ENCODE measurements at places on chromosomes 12 and 14.

GRCh38 chr14:22474730-22475351 is 114.2 kb downstream of the DAD1 start:
- DNase-seq: no peak

DNA sequence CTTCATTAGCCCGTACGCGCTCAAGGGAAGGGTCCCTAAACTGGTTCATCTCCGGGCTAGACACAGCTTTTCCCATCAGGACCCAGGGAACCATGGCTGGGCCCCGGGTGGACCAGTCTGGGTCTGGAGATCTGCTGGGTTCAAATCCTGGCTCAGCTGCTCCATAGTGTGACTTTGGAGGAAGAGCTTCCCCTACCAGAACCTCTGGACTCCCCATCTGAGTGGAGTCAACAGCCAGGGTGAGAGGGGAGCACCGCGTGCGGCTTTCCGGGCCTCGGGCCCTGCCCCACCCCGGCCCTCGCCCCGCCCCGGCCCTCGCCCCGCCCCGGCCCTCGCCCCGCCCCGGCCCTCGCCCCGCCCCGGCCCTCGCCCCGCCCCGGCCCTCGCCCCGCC is 41.2 kb downstream of the BEGAIN start:
- DNase-seq: no peak

DNA sequence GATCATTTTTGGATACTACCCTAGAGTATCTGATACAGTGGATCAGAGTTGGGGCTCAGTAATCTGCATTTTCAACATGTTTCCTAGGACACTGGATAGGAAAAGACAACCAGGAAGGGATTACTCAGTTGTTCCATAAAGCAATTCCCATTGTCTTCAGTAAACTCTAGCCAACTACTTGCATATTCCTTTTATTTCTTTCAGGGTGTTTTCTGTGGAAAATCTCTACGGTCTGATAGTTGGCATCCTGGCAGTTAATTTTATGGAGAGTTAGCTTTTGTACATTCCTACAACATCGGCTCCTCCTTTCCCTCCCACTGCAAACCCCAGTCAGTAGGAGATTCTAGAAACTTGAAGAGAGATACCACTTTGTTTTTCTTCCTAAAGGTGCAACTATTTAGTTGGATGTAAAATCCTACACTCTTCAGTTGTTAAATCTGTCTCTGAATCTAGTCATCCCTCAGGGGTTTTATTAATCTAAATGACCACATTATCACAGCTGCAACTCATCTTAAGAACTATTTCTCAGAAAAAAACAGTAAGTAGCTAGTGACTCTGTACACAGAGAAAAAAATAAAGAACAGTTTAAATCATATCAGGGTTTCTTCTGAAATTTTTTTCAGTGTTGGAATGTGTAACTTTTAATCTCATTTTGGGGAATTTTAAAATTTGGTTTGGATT is 103.9 kb downstream of the PDE3A start:
- DNase-seq: no peak

- no peak for DNase-seq
Measured at GRCh38 chr12:75208856-75209811, 505 bp downstream of the KCNC2 start.

GRCh38 chr14:102215071-102215470 is 75.4 kb downstream of the WDR20 start:
- DNase-seq: no peak

GRCh38 chr12:14935031-14935430 is 3.3 kb downstream of the ERP27 start:
- DNase-seq: no peak

- DNase-seq: no peak
Measured at GRCh38 chr14:90582166-90582565, 185.3 kb downstream of the CALM1 start.

- no peak for DNase-seq
Measured at GRCh38 chr14:87045246-87045645, 947.7 kb downstream of the GALC start.

GRCh38 chr12:84913129-84913515 is 523 bp upstream of the SLC6A15 start:
- DNase-seq: no peak

GRCh38 chr12:5428332-5429221 is 3.3 kb upstream of the NTF3 start:
- DNase-seq: no peak

DNA sequence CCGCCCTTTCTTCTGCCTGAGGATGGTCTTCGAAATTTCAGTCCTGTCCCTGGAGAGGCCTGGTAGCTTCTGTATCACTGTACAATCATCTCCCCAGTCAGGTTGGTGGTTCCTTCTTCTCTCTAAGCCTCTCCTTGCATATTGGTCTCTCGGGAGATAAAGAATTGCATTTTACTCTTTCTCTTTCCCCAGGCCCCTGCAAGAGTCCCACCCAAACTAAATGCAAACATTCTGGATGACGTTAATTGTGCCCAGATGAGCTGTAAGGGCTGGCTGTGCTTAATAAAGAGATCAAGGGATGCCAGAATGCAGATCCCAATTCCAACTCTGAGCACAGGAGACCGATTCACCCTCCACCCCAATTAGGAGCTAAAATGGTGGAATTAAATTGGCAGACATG is 835.4 kb upstream of the TMEM132C start:
- DNase-seq: no peak

GRCh38 chr12:42346403-42347002 is 20.5 kb downstream of the PPHLN1 start:
- DNase-seq: no peak

- no peak for DNase-seq
Measured at GRCh38 chr14:101953151-101953550, 11.2 kb upstream of the DYNC1H1 start.

- DNase-seq: no peak
Measured at GRCh38 chr14:77593501-77593961, 22.9 kb downstream of the SPTLC2 start.

GRCh38 chr14:60926002-60926401 is 54.9 kb downstream of the TRMT5 start:
- DNase-seq: no peak

DNA sequence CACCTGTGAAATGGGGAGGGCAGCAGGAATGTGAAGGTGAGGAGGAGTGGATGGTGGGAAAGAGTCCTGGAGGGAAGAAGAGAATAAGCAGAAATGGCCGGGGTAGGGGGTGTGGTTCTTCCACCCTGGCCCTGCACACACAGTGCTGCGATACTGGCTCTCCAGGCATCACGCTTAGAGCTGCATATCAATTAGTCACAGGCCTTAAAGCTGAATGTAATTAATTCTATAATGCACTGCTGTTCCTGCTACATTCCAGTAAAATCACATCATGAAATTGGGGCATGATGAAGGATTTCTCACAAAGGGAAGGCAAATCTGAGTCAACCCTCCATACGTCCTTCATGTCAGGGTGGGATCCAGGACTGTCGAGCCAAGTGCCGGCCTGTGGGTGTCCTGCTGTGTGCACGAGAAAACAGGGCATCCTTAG is 566.1 kb downstream of the BCL11B start:
- no peak for DNase-seq

GRCh38 chr12:52910248-52910883 is 5.5 kb upstream of the KRT8 start:
- DNase-seq: no peak

- no peak for DNase-seq
Measured at GRCh38 chr14:76034566-76034965, 49.0 kb downstream of the IFT43 start.

DNA sequence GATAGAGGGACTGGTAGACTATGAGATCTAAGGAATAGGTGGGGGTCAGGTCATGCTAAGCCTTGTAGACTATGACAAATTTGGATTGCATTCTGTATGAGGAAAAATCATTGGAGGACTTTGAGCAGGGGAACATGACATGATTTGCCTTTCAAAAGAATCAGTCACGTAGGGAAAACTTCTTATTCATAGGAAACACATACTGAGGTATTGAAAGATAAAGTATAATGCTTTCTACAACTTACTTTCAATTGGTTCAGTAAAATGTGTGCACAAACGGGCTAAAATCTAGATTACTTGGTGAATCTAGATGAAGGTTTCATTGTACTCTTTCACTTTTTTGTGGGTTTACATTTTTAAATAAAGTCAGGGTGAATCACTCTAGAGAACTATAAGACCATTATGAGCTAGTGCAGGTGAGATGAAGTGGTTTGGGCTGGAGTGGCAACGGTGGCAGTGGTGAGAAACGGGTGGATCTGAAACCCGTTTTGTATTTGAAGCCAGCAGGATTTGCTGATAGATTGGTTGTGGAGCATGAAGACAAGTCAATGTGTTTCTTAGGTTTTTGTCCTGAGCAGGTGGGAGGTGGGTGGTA is 6.7 kb downstream of the BBS10 start:
- no peak for DNase-seq

GRCh38 chr12:92516277-92516600 is 186.6 kb upstream of the PLEKHG7 start:
- no peak for DNase-seq

- no peak for DNase-seq
Measured at GRCh38 chr14:89635615-89636014, 218.6 kb upstream of the FOXN3 start.

GRCh38 chr12:92378682-92379479 is 233.2 kb upstream of the BTG1 start:
- no peak for DNase-seq

- DNase-seq: peak; percentile 25
Measured at GRCh38 chr14:102088012-102088792, 1.4 kb upstream of the HSP90AA1 start.

DNA sequence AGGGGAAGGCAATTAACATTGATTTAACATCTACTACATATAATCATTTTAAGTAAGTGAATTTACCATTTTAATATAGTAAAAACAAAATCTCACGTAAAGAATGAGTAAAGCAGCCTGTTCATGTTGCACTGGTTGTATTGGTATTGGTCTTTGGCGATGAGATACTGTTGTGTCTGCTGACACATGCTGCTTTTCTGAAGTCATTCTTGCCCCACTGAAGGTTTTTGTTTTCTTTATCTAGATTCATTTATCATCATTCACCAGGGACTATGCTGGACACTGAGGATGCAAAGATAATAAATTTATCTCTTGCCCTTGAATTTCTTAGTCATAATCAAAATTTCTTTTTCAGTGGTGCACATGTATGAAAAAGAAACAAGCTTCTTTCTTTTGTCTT is 246.2 kb upstream of the NPAS3 start:
- DNase-seq: no peak

GRCh38 chr12:84198294-84198946 is 714.2 kb downstream of the SLC6A15 start:
- no peak for DNase-seq

GRCh38 chr12:10717410-10717809 is 5.7 kb downstream of the YBX3 start:
- no peak for DNase-seq

DNA sequence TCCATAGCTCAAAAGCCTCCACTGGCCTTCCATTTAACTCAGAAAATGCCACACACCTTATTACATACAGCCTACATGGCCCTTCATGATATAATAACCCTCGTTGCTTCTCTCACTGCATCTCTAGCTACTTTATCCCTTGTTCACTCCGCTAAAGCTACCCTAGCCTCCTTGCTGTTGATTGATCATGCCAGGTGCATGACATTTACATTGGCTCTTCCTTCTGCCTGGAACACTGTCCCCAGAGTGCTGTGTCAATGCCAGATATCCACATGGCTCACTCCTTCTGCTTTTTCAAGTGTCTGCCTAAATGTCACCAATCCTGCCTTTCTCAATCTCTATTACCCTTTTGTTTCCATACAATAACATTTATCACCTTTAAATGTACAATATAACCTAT is 58.3 kb downstream of the CAND1 start:
- DNase-seq: no peak

GRCh38 chr14:49017447-49017846 is 568.7 kb downstream of the RPS29 start:
- DNase-seq: no peak

GRCh38 chr14:27587103-27587502 is 989.3 kb upstream of the NOVA1 start:
- no peak for DNase-seq

- DNase-seq: no peak
Measured at GRCh38 chr12:105409801-105410471, 79.4 kb downstream of the C12orf75 start.

DNA sequence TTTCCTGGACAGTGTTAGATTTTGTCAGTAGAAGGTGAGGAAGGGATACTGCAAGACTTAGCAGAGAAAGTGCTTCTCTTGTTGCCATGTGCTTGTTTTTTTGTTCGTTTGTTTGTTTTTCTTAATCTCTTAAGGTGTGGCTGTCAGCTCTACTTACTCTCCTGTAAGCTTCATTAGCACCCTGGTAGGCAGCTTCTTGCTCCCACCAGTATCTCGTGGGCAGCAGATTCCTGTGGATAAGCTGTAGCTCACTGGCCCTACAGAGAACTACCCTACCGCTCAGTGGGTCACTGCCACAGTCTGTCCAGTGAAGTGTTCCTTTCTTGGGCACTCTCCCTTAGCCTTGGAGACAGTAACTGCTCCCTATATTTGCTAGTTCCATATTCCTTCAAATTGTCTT is 30.1 kb downstream of the VRK1 start:
- no peak for DNase-seq

- DNase-seq: peak; percentile 13
Measured at GRCh38 chr14:76844223-76844622, 18.0 kb downstream of the LRRC74A start.

DNA sequence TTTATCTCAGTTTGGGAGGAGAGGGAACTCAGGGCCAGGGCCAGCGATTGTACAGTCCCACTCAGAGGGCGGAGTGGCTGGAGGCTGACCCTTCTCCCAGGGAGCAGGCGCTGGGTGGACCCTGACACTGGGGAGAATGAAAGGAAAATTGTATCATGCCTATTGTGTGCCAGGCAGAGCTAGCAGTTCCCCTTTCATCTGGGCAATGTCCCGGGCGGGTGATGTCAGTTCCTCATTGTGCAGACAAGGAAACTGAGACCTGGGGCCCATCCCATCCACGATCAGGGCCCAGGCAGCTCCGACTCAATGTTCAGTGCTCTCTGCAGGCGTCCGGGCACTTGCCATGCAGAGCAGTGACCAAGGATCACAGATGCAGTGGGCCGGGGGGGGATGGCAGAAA is 101.9 kb upstream of the RTL1 start:
- no peak for DNase-seq

GRCh38 chr12:105443802-105444652 is 113.5 kb downstream of the C12orf75 start:
- no peak for DNase-seq

DNA sequence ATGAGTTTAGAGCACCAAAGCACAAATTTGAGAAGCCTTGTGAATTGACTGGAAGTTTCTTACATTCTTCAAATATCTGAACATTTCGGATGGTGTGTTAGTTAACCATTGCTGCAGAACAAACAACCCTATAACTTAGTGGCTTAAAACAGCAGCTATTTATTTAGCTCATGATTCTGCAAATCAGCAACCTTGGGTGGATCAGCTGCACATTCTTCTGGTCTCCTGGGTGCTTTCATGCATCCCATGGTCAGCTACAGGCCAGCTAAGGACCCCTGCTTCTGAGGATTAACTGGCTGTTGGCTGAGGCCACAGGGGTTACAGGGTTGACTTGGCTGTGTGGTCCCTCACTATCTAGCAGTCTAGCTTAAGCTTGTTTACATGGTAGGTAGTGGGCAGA is 114.0 kb upstream of the HIF1A start:
- DNase-seq: no peak
